ENCODE measurements at places on chromosomes 4 and X.

DNA sequence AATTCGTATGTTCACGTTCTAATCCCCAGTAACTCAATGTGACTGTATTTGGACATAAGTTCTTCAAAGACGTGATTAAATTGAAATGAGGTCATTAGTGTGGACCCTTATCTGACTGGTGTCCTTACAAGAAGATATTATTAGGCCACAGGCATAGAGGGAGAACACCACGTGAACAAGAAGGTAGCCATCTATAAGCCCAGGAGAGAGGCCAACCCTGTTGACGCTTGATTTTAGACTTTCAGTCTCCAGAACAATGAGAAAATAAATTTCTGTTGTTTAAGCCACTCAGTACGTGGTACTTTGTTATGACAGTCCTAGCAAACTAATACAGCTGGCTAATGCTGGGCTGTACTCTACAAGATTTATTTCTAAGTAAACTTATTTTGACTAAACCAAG is 1.5 kb upstream of the EIF1AX start:
- no peak for DNase-seq

GRCh38 chr4:153781717-153782416 is 7.0 kb downstream of the SFRP2 start:
- no peak for DNase-seq

DNA sequence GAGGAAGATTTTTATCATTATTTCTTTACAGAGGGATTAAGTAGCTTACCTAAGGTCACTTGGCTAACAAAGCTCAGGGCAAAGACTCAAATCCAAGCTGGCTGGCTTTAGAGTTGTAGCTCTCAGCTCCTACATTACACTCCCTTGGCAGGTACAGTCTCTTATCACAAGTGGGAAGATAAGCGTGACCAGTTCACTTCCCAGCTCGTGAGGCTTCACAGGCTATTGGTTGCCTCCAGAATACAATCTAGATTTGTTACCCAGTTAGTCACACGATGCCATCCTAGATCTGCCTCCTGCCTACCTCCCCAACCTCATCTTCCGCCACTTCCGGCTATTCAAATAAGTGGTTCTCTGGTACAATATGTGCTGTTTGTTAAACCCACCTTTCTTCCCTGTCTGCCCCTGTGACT is 3.7 kb downstream of the MMRN1 start:
- DNase-seq, result no peak

GRCh38 chr4:121421594-121421993 is 40.8 kb upstream of the QRFPR start:
- no peak for DNase-seq

GRCh38 chr4:114364857-114365256 is 233.8 kb upstream of the UGT8 start:
- DNase-seq, result no peak

GRCh38 chr4:65461781-65462180 is 208.5 kb downstream of the EPHA5 start:
- DNase-seq, result no peak
